H9 (cell line): ENCODE measurements at places on chromosomes 7 and 10. TPM values are rescaled to one million over a fixed set of nuclear protein-coding genes. Genes with fewer than 3 reads are reported as not detected.

- no peaks in the 10 kb centered on the region for H3K36me3 ChIP-seq
- DNase-seq, result no peak
- H3K4me1 ChIP-seq, result no peaks in the 10 kb centered on the region
- no peak overlapping the region for H3K27ac ChIP-seq
Measured at GRCh38 chr7:2931034-2931415, 86.9 kb upstream of the GNA12 start.

GRCh38 chr10:2282202-2282601, 544.9 kb upstream of the ADARB2 start:
- no peak overlapping the region for H3K27ac ChIP-seq
- no peaks in the 10 kb centered on the region for H3K36me3 ChIP-seq
- peaks cover 5% of the 10 kb centered on the region; the same call in 1 of the 2 replicates for H3K4me1 ChIP-seq

DNA sequence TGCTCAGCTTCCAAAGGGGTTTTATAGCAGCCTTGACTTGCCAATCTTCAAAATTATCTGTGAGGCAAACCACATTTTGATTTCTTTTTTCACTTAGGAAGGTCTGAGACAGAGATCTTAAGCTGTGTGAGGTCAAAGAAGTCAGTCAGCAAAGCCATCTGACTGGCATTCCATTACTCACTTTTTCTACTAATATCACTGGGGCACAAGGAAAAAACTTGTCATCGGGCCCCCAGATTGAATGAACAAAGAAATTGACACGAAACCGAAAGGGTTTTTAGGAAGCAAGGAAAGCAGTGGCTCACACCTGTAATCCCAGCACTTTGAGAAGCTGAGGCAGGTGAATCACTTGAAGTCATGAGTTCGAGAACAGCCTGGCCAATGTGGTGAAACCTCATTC, 78.5 kb upstream of the FRMD4A start:
- no peak overlapping the region for H3K27ac ChIP-seq
- no peak overlapping the region for H3K4me3 ChIP-seq
- H3K36me3 ChIP-seq, result no peaks in the 10 kb centered on the region
- no peaks in the 10 kb centered on the region for H3K4me1 ChIP-seq
- DNase-seq, result no peak
- no peaks in the 10 kb centered on the region for H3K27me3 ChIP-seq

GRCh38 chr10:74133923-74134820, 16.5 kb downstream of the AP3M1 start:
- H3K27me3 ChIP-seq, result no peaks in the 10 kb centered on the region
- no peaks in the 10 kb centered on the region for H3K4me1 ChIP-seq
- peaks cover 55% of the 10 kb centered on the region for H3K36me3 ChIP-seq
- H3K27ac ChIP-seq, result no peak overlapping the region
- H3K4me3 ChIP-seq, result no peak overlapping the region

GRCh38 chr7:93228302-93228701, 2.0 kb upstream of the HEPACAM2 start:
- no peaks in the 10 kb centered on the region for H3K27me3 ChIP-seq
- H3K36me3 ChIP-seq, result no peaks in the 10 kb centered on the region
- H3K27ac ChIP-seq, result no peak overlapping the region
- no peak overlapping the region for H3K4me3 ChIP-seq
- H3K4me1 ChIP-seq, result no peaks in the 10 kb centered on the region

GRCh38 chr10:111766464-111766863, 417.1 kb downstream of the GPAM start:
- DNase-seq, result no peak
- H3K36me3 ChIP-seq, result 0 out of 2 replicates have a peak, but pooled peaks cover 1% of the 10 kb centered on the region
- no peak overlapping the region for H3K27ac ChIP-seq
- H3K4me1 ChIP-seq, result no peaks in the 10 kb centered on the region

GRCh38 chr10:86349474-86349873, 17.1 kb downstream of the GRID1 start:
- DNase-seq, result peak; percentile 87
- no peak overlapping the region for H3K27ac ChIP-seq
- H3K4me1 ChIP-seq, result no peaks in the 10 kb centered on the region
- H3K4me3 ChIP-seq, result no peak overlapping the region
- H3K27me3 ChIP-seq, result no peaks in the 10 kb centered on the region

DNA sequence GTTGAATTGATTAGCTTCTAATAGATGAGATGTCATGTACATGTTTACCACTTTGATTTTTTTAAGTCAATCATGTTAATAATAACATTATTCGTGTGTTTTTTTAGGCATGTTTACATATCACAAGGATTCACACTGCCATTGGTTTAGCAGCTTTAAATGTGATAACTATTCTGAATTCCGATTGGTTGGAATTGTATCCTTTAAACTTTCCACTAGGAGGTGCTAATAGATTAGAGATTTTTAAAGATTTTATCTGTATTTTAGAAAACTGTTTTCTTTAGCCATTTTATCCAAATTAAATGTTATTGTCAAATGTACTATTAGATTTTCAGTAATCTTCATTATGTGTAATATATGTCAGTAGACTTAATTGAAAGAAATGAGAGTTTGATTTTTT, 83.2 kb downstream of the HECTD2 start:
- no peaks in the 10 kb centered on the region for H3K27me3 ChIP-seq
- H3K4me1 ChIP-seq, result no peaks in the 10 kb centered on the region
- no peak overlapping the region for H3K27ac ChIP-seq

Gene IFIT1
- total RNA-seq, result 1.2 and 1.9 TPM in 2 replicates

Gene FFAR4
- total RNA-seq, result not detected in 2 replicates
